ENCODE measurements at places on chromosomes 1 and 21.
A peak's percentile ranks its signal among the peaks of the same experiment; 100 is the strongest.

- DNase-seq, result no peak
These were observed 24.4 kb upstream of the SLAMF6 start for GRCh38 chr1:160547422-160547821.

- peak; percentile 21 for DNase-seq
These were observed 795 bp downstream of the SYT2 start for GRCh38 chr1:202709276-202710041.

DNA sequence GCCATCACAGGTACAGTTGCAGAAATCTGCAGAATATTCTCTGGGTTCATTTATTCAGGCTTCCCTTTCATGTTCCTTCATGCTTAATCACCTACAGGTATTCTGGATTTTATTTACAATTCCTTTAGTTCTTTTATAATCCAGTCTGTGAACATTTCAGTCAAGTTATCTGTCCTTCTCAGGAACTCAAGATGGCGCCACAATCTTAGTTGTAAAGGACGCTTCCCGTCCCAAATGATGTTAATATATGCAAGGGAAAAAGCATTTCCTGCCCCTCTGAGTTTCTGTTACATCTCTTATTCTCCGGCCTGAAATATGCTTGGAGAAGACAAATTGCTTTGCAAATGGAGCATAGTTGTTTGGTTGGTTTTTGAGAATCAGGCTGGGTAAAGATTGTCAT, 19.3 kb downstream of the F3 start:
- DNase-seq, result peak; percentile 77

- no peak for DNase-seq
These were observed 3.7 kb upstream of the CDC14A start for GRCh38 chr1:100348549-100349144.

DNA sequence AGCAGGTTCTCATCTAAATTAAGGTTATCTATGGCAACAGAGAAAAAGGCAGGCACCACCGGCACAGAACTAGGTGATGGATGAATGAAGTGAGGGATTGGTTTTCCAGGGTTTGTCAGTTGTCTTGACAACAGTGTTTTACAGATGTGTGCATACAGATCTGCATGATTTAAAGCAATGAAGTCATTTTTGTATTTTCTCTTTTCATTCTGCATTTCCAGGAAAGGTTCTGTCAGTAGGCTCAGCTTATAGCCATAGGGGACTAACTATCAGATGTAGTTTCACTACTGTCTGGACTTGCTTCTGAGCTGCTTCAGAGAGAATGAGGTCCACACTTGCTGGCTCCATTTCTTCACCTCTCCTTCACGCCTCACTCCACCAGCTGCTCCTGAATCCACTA, 98.2 kb upstream of the LMO4 start:
- no peak for DNase-seq

DNA sequence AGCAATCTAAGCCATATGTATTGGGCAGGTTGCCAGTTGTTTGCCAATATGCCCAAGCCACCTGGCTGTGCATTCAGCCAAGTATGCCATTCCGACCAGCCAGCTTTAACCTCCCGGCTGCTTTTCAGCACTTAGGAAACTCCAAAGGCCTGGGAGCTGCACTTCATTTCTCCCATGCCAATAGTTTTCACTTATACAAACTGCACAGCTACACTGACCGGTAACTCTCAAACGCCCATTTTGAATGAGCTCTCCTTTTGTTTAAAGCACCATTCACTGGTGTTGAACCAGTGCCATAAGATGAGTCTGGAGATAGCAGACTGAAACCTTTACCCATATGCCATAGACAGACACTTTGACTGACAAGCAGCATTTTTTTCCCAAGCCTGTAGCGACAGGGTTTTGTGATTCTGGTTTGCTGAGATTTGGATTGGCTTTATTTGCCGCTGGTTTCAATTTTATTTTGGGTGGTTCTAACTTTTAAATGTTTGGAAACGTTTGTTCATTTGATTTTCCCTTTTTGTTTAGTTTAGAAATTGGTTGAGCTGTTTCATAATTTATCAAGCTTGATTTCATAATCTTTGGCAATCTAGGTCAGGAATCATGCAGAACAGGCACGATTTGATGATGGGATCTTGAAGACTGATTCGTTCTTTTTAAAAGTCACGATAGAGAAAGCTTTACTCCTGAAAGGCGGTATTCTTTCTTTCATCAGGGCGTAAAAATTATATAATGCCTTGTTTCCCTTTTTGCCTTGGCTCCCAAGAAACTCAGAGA, 144.6 kb downstream of the NFIA start:
- no peak for DNase-seq

DNA sequence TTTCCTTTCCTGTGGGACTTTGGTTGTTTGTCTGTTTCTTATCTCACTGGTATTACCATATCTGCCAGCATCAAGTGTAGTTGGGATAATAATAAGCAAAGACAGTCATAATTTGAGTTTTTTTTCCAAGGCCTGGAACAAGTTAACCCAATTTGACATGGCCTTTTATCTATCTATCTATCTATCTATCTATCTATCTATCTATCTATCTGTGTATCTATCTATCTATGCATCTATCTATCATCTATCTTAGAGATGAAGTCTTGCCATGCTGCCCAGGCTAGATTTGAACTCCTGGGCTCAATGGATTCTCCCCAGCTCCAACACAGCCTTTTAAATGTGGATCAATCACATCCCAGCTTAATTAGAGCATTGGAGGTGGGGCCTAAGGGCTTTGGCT, 174.1 kb upstream of the CSF3R start:
- no peak for DNase-seq

- DNase-seq, result no peak
These were observed 41.1 kb downstream of the ZNF678 start for GRCh38 chr1:227604446-227604845.

DNA sequence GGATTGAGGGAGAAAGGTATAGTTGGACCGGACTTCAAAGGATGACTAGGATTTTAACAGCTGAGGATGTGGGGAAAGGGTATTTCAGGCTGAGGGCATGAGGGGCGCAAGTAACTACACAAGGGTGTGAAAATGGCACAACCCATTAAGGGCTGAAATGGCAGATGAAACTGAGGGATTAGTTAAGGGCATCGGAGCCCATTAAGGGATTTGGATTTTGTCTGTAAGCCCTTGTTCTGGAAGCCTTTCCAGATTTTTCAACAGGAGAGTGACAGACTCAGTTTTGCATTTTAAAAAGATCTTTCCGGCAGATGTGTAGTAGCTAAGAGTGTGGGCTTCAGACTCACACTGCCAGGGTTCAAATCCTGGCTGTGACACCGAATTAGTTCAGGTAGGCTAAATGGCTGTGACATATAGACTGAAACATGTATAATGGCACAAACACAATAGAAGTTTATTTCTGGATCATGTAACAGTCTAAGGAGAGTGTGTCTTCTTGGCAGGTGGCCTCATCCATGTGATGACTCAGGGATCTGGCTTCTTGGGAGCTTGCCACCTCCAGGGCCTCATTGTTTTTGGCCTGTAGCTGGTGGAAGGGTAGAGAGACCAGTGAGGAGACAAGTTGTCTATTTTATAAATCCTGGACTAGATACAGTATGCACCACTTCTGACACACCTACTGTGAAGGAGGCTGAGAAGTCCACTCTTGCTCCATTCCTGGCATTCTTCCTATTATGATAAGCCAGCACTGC, 49.6 kb downstream of the UBE2T start:
- no peak for DNase-seq

GRCh38 chr1:175554586-175554985, 188.8 kb downstream of the TNR start:
- DNase-seq, result no peak

DNA sequence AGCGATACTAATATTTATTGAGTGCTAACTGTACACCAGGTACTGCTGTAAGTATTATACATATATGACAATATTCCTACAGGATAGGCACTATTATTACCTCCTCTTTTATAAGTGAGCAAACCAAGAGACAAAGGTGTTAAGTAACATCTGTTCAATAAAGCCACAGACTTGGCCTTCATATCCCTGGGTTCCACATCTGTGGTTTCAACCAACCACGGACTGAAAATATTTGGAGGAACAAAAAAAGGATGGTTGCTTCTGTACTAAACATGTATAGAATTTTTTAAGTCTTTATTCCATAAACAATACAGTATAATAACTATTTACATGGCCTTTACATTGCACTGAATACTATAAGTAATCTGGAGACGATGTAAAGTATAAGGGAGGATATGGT, 95.1 kb downstream of the RERE start:
- peak; percentile 26 for DNase-seq

- peak; percentile 99 for DNase-seq
These were observed 2.9 kb downstream of the GFI1 start for GRCh38 chr1:92483610-92484471.

DNA sequence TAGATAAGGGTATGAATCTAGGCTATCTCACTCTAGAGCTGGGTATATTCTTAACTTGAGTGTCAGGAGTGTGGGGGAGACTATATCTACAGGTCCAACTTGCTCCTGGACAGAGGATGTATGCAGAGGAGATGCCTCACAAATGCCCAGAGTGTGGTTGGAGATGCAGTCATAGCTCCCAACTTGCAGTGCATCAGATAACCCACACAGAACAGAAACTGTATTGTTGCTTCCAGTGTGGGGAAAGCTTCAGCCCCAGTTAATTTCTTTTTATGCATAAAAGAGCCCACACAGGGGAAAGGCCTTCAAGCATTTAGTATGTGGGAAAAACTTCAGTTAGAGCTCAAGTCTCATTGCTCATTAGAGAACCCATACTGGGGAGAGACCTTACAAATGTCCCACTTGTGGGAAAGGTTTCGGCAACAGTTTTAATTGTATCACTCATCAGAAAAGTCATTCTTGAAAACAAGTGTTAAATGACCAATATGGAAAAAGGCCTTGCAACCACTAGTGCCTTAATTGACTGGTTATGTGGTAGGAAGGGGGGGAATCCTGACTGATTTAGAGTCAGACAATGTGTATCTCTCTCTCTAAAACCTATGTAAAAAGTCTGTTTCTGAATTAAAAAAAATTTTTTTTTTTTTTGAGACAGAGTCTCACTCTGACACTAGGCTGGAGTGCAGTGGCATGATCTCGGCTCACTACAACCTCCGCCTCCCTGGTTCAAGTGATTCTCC, 67.9 kb downstream of the EBNA1BP2 start:
- DNase-seq, result no peak

GRCh38 chr1:182714546-182714945, 30.2 kb upstream of the RGS8 start:
- DNase-seq, result no peak

- no peak for DNase-seq
These were observed 182.0 kb upstream of the CSF3R start for GRCh38 chr1:36664571-36665287.

DNA sequence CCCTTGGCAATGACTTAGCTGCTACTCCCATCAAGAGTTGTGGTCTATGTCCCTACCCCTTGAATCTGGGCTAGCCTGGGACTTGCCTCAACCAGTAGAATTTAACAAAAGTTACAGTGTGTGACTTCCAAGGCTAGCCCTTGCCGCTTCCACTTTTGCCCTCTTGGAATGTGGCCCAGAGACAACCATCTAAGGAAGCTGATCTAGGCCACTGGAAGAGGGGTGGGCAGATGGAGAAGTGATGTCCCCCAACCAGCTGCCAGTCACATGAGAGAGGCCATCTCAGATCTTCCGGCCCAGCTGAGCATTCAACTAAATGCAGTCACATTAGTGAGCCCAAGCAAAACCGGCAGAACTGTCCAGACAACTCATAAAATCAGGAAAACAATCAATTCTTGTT, 115.1 kb downstream of the TOMM20 start:
- DNase-seq, result no peak

- peak; percentile 26 for DNase-seq
These were observed 3.2 kb downstream of the PPP1R12B start for GRCh38 chr1:202351725-202352124.

GRCh38 chr1:113941245-113941559, 12.1 kb downstream of the HIPK1 start:
- peak; percentile 31 for DNase-seq

DNA sequence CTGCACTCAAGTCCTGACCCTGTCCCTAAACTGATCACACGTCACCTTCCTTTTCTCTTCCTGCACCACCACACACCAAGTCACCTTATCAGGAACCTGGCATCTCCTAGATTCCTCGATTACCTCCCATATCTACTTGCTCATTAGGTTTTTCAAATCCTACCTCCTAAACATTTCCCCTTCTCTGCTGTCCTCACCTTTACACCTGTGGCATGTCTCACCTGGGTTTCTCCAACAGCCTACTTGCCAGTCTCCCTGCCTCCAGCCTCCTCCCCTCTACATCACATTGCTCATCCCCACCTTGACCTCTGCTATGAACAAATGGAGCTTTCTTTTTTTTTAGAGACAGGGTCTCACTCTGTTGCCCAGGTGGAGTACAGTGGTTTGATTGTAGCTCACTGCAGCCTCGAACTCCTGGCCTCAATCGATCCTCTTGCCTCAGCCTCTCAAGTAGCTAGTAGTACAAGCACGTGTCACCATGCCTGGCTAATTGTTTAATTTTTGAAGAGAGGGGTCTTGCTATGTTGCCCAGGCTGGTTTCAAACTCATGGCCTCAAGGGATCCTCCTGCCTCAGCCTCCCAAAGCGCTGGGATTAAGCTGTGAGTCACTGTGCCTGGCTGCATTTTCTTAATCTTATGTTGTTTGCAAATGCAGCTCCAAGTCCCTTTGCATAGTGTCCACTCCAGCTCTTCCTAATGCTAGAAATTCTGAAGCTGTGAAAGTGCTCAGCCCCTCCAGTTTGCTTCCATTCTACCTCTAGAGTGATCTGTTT, 6.3 kb downstream of the IGSF9 start:
- DNase-seq, result no peak

GRCh38 chr1:199313444-199313843, 674.6 kb downstream of the PTPRC start:
- DNase-seq, result peak; percentile 12

DNA sequence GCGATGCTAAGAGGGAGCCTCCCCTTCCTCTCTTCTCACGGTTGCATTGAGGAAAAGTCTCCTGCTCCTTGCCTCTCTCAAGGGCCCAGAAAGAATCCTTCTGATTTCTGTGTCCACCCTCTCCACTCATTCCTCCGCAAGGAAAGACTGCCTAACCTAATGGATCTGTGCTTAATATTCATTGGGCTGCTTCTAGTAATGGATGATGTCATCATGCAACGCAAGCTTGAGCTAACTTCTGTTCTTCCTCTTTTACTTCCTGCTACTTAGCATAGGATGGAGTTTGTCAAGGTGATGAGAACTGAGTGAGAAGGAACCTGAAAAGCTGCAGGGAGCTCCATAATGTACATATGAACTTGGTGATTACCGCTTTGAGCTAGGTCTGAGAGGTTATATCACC, 35.2 kb upstream of the HMGB4 start:
- no peak for DNase-seq

GRCh38 chr1:40710581-40711315, 19.2 kb downstream of the NFYC start:
- DNase-seq, result no peak

DNA sequence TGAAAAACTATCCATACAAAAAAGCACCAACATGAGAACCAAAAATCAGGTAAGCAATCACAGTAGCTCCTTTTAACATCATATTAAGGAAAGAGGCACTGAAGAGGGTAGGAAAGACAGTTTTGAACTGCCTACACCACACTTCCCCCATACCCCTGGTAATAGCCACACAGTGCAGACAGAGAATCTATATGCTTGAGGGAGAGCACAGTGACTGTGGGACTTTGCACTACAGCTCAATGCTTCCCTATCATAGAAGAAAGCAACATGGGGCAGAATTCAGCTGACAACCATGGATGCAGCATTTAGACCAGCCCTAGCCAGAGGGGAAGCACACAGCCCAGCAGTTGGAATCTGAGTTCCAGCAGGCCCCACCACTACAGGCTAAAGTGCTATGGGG, 7.9 kb upstream of the TEX50 start:
- DNase-seq, result no peak

GRCh38 chr1:170309389-170310013, 163.7 kb downstream of the NTMT2 start:
- DNase-seq, result no peak

Data from NB4 (cell line).